ENCODE measurements at places on chromosomes 7 and 10. TPM values are rescaled to one million over a fixed set of nuclear protein-coding genes. Genes with fewer than 3 reads are reported as not detected.

GRCh38 chr10:29486433-29486832, 148.3 kb downstream of the SVIL start:
- peaks cover 4% of the 10 kb centered on the region for H3K4me1 ChIP-seq
- peaks cover 73% of the 10 kb centered on the region for H3K36me3 ChIP-seq
- H3K27ac ChIP-seq = no peak overlapping the region

- H3K27ac ChIP-seq = no peak overlapping the region
- H3K4me1 ChIP-seq = no peaks in the 10 kb centered on the region
- no peak overlapping the region for H3K4me3 ChIP-seq
- H3K27me3 ChIP-seq = no peaks in the 10 kb centered on the region
- peak; percentile 68 for DNase-seq
- H3K36me3 ChIP-seq = no peaks in the 10 kb centered on the region
Measured at GRCh38 chr7:40298421-40298820, 163.6 kb downstream of the SUGCT start.

DNA sequence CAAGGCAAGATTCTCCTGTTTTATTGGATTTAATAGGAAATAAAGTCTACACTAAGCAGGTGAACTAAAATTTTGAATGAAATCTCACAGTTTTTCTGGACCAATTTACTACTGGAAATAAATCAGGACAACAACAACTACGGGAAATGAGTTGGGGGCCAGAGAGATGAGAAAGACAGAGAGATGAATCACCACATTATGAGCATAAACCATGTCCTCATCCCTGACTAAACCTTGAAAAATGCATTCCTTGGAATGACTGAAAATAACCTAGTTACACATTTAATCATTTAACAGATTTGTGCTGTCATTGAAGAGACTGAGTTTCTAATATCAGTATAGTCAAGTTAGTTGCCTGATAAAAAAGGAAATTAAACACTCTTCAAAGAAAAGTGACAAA, 608.4 kb upstream of the KCND2 start:
- no peaks in the 10 kb centered on the region for H3K27me3 ChIP-seq
- H3K27ac ChIP-seq = no peak overlapping the region
- no peaks in the 10 kb centered on the region for H3K36me3 ChIP-seq
- H3K4me1 ChIP-seq = no peaks in the 10 kb centered on the region
- DNase-seq = peak; percentile 61
- H3K4me3 ChIP-seq = no peak overlapping the region

DNA sequence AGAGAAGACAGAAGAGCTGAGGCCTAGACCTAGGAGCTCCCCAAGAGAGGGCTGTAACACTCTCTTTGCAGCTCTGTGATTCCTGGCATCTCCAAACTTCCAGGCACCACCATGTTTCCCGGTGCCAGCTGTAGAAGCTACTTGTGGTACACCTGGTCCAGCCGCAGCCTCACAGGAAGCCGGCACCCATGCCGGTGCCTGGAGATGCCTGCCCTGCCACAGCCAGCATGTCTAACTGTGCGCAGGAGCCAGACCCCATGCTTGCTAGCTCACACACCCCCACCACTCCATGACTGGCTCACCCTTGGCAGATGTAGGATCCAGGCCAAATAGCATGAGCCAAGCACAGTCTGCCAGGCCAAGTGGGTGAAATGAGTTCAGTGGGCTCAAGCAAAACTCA, 211.7 kb upstream of the GNAI1 start:
- no peaks in the 10 kb centered on the region for H3K4me1 ChIP-seq
- H3K27ac ChIP-seq = no peak overlapping the region
- H3K36me3 ChIP-seq = no peaks in the 10 kb centered on the region
- DNase-seq = no peak

DNA sequence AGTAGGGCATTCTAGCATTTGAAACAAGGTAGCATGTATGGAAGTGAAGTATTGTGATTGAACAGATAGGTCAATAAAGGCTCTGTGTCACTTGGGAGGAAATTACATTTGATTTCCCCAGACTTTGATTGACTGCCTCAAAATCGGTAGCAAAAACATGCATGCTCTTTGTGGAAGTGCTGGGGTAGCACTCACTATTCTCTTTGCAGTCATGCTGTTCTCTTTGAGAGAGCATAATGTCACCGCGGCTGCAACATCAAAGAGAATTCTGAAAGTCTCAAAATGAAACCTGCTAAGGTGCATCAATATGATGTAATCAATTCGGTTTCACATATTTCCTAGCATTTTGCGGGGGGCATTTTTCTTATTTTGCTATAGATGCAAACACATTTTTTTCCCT, 64.2 kb downstream of the ARMC3 start:
- H3K27ac ChIP-seq = no peak overlapping the region
- no peaks in the 10 kb centered on the region for H3K27me3 ChIP-seq
- H3K4me1 ChIP-seq = peaks cover 6% of the 10 kb centered on the region
- no peak overlapping the region for H3K4me3 ChIP-seq
- no peaks in the 10 kb centered on the region for H3K36me3 ChIP-seq

- no peaks in the 10 kb centered on the region for H3K27me3 ChIP-seq
- peaks cover 43% of the 10 kb centered on the region for H3K4me1 ChIP-seq
- H3K36me3 ChIP-seq = peaks cover 4% of the 10 kb centered on the region
- H3K4me3 ChIP-seq = no peak overlapping the region
Measured at GRCh38 chr10:86899132-86899531, 58.3 kb downstream of the MMRN2 start.

GRCh38 chr10:100730725-100731406, 14.5 kb upstream of the PAX2 start:
- H3K27ac ChIP-seq = no peak overlapping the region
- H3K36me3 ChIP-seq = no peaks in the 10 kb centered on the region
- DNase-seq = peak; percentile 48
- H3K27me3 ChIP-seq = peaks cover 98% of the 10 kb centered on the region
- H3K4me1 ChIP-seq = no peaks in the 10 kb centered on the region
- no peak overlapping the region for H3K4me3 ChIP-seq

- no peak for DNase-seq
- no peaks in the 10 kb centered on the region for H3K4me1 ChIP-seq
- H3K27me3 ChIP-seq = no peaks in the 10 kb centered on the region
- H3K4me3 ChIP-seq = no peak overlapping the region
Measured at GRCh38 chr10:127257395-127257794, 61.0 kb upstream of the INSYN2A start.

DNA sequence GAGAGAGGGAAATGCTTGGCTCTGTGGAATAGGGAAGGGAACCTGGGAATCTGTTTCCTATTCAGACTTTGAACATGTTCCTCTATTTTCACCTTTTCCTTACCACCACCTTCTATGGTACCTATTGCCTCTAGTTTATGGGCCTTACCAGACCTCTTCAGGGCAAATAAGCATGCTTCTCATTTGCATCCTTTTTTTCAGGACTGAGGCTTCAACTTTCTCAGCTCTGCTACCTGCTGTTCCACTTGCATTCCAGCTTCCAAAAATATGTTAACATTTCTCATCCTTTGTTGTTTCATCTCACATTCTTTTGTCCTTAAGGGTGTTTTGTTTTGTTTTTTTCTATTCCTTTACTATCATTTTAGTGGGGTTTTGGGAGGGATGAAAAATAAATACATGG, 77.9 kb upstream of the MXI1 start:
- H3K4me3 ChIP-seq = no peak overlapping the region
- no peak overlapping the region for H3K27ac ChIP-seq
- peaks cover 53% of the 10 kb centered on the region for H3K36me3 ChIP-seq
- DNase-seq = no peak
- no peaks in the 10 kb centered on the region for H3K27me3 ChIP-seq

The UTF1 gene
- polyA plus RNA-seq = not detected

The HNRNPH3 gene
- 182 TPM for polyA plus RNA-seq

The SMO gene
- polyA plus RNA-seq = 41.3 TPM

The GCK gene
- 26.7 TPM for polyA plus RNA-seq

The FZD1 gene
- 14.2 TPM for polyA plus RNA-seq

The CYREN gene
- 43.3 TPM for polyA plus RNA-seq

The PRXL2A gene
- polyA plus RNA-seq = 144 TPM

The VDAC2 gene
- 376 TPM for polyA plus RNA-seq

The CASD1 gene
- 62.0 TPM for polyA plus RNA-seq

The JAKMIP3 gene
- polyA plus RNA-seq = 0.75 TPM
